C1 segment of cervical spinal cord (tissue), 14 donors: ENCODE measurements at places on chromosomes 7 and 10.

DNA sequence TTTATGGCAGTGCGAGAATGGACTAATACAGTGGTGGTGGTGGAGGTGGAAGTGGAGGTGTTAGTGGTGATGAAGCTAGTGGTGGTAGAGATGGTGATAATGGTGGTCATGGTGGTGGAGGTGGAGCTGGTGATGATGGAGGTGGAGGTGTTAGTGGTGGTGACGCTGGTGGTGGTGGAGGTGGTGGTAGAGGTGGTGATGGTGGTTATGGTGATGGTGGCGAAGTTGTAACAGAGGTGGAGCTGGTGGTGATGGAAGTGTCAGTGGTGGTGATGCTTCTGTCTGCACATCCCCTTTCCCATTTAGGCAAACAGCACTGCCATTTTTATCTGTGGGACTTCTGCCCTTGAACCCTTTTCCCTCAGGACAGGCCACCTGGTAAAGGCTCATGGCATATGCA, 7.4 kb upstream of the PTPRN2 start:
- DNase-seq: no peak

DNA sequence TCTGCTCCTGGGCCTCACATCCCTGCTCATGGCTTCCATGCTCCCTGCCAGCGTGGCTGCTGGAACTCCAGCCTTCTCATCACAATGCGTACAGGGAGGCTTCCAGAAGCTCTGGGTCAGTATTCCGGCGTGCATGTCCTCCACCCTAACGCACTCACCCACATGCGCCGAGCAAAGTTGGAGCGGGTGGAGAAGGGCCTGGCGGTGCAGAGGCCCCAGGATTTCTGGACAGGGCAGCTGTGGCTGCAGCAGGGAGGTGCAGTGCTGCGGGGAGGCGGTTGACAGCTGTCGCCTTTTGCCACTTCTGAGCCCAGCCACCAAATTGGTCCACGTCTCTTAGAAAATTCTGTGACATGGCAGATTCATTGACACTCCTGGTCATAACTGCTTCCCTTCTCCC, 33.6 kb upstream of the FAM20C start:
- DNase-seq: no peak

DNA sequence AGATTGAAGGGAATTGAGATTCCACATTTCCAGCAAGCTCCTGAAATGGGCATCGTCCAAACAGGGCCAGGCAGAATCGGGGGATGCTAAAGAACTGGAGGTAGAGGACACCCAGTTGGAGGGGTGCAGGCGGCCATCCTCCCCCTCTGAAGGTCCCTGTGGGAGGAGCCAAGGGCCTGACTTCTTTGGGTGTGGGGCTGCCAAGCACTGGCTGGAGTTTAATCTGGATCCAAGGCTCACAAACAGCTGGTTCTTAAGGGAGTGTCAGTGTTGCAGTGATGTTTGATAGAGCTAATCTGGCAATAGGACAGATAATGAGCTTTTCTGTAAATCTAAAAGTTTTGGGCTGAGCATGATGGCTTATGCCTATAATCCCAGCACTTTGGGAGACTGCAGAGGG, 20.8 kb downstream of the TSPAN14 start:
- no peak for DNase-seq

DNA sequence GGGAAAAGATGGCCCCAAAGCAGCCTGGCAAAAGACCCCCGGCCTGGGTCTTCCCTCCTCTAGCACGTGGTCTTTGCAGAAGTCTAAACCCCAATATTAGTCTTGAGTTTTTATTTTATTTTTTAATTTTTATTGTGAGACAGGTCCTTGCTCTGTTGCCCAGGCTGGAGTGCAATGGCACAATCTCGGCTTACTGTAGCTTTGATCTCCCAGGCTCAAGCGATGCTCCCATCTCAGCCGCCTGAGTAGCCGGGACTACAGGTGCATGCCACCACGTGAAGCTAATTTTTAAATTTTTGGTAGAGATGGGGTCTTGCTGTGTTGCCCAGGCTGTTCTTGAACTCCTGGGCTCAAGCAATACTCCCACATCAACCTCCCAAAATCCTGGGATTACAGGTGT, 40.3 kb upstream of the MXI1 start:
- DNase-seq: no peak

GRCh38 chr7:124813994-124814798, 48.6 kb upstream of the GPR37 start:
- no peak for DNase-seq

- DNase-seq: no peak
These were observed 192.5 kb upstream of the SEMA3C start for GRCh38 chr7:81111358-81111757.

DNA sequence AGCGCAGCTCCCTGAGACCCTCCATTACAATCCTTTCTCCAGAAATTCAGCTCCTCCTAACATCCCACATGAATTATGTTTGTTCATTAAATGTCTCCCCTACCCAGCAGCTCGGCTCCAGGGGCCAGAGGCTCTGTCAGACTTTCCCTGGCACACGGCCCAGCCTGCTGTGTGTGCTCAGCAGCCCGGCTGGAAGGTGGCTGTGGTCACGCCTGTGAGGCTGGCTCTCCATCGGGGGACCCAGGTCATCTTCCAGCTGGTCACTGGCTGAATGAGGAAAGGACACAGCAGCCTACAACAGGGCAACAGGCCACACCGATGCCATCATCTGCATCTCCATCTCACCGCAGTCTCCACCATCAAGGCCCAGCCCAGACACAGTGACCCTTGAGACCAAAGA, 219.8 kb downstream of the MAD1L1 start:
- no peak for DNase-seq
